Upper lobe of left lung (tissue), 6 donors: ENCODE measurements at places on chromosomes 7 and 10. TPM values are rescaled to one million over a fixed set of nuclear protein-coding genes. Genes with fewer than 3 reads are reported as not detected.

- H3K27ac ChIP-seq = no peak overlapping the region
- H3K4me3 ChIP-seq = no peak overlapping the region
- DNase-seq = no peak
- H3K36me3 ChIP-seq = no peaks in the 10 kb centered on the region
These were observed 293.1 kb upstream of the CACNA2D1 start for GRCh38 chr7:82736633-82737032.

TAS2R16 gene
- not detected for total RNA-seq

DNA sequence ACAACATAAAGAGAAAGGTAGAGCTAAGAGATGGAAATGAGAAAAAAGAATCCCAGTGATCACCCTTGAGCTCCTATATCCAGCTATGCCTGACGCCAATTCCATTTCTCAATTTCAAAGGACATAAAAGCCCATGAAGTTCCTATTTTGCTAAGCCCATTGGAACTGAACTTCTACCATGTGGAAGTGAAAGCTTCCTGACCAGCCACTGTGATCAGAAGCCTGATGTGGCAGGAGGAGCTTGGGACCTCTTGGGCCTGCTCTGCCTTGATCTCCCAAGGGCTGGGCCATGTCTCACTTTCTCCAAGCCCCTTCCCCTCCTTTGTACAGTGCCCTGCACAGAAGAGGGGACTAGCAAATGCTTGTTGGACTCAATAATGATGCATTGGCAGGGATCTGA is 52.7 kb downstream of the PRLHR start:
- H3K36me3 ChIP-seq = no peaks in the 10 kb centered on the region
- no peak overlapping the region for H3K27ac ChIP-seq
- no peak overlapping the region for H3K4me3 ChIP-seq
- no peak for DNase-seq
- no peaks in the 10 kb centered on the region for H3K4me1 ChIP-seq

GPRIN2 gene
- total RNA-seq = 80.9 TPM

DNA sequence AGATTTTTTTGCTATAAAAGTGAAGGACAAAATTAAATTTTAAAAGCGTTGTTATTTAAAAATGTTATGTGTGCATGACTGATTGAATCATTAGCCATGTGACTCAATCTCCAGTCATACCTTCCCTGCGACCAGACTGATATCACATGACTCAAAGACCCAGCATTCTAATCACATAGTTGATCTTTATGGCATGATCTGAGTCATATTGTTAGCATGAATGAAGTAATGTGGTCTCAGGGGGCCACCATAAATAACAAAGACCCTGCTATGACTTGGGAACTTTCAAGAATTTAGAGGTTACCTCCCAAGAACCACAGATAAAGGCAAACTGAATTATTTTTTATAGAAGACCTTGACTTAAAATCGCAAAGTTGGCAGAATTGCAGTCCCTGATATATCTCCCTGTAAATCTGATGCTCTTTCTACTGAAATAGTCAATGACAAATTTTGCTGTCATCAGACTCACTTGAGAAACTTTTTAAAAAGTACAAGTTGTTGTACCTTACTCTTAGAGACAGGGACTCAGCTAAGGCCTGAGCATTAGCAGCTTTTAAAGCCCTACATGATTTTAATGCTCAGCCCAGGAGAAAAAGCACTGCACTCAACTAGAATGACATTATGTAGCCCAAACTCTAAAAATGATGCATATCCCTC is 717.3 kb downstream of the XPNPEP1 start:
- H3K27me3 ChIP-seq = no peaks in the 10 kb centered on the region
- no peaks in the 10 kb centered on the region for H3K36me3 ChIP-seq
- no peak overlapping the region for H3K27ac ChIP-seq
- DNase-seq = no peak
- H3K4me1 ChIP-seq = no peaks in the 10 kb centered on the region

- peak; percentile 50 for DNase-seq
- no peaks in the 10 kb centered on the region for H3K4me1 ChIP-seq
These were observed 30.7 kb upstream of the APBB1IP start for GRCh38 chr10:26407406-26407969.

ZEB1 gene
- 17.8 TPM for total RNA-seq

- H3K27me3 ChIP-seq = no peaks in the 10 kb centered on the region
- H3K4me3 ChIP-seq = no peak overlapping the region
- no peaks in the 10 kb centered on the region for H3K4me1 ChIP-seq
- no peaks in the 10 kb centered on the region for H3K36me3 ChIP-seq
- H3K27ac ChIP-seq = no peak overlapping the region
These were observed 22.8 kb downstream of the AKR1C3 start for GRCh38 chr10:5117026-5117425.

DNA sequence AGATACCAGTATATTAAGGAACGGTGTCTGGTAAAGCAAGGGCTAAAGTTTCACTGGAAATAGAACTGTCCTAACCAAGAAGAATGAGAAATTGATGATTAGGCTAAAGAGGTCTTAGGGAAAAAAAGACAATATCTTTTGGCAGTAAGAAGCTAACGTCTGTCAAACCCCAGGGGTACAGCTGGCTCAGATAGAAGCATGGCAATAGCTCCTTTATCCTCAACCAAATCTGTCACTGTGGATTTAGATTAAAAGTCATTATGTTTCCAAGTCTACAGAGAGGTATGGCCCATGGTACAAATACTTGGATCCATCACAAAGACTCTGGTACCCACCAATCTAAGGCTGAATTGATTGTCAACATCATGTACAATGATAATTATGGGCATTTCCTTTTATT is 8.6 kb upstream of the SLC16A9 start:
- no peaks in the 10 kb centered on the region for H3K36me3 ChIP-seq
- H3K4me1 ChIP-seq = no peaks in the 10 kb centered on the region
- no peak overlapping the region for H3K27ac ChIP-seq
- DNase-seq = no peak
- H3K4me3 ChIP-seq = no peak overlapping the region

ZNF775 gene
- 4.6 TPM for total RNA-seq

GRCh38 chr7:151377406-151377805 is 32.4 kb downstream of the WDR86 start:
- DNase-seq = no peak
- peaks cover 47% of the 10 kb centered on the region for H3K36me3 ChIP-seq
- H3K4me3 ChIP-seq = no peak overlapping the region
- H3K27ac ChIP-seq = no peak overlapping the region
- H3K27me3 ChIP-seq = peaks cover 14% of the 10 kb centered on the region
- peaks cover 14% of the 10 kb centered on the region for H3K4me1 ChIP-seq

DNA sequence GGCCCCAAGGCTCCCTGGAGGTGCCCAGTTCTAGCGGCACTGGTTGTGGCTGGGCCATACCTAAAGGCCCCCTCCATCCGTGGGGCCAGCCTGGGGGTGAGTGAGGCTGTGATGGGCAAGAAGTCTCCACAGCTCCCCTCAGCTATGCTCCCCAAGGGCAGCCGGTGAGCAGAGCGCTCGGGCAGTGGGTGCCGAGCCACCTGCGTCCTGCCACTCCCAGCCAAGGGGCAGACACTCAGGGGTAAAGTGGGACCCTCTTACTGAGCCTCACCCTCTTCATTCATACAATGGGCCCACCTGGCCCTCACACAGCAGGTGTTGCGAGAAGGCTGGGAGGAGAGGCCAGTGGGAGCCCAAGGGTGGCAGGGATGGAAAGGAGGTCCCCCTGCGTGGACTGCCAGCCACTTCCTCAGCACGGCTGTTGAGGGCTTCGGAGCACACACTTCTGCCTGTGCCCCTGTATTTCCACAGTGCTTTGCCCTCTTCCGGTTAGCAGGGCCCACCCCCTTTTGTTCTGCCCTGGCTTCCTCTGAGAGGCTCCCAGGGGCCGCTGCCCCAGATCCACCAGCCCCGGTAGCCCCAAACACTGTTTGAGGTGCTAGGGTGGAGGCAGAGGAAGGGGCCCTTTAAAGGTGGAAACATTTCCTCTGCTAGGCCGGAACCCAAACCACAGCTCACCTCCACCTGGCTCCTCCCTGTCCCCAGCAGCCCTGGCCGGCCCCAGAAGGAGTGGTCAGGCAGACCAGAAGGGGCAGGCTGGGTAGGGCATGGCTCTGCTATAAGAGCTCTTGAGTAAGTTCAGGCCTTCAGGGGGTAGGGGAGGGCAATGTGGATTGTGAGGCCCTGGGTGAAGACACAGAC is 16.4 kb upstream of the C10orf105 start:
- H3K4me1 ChIP-seq = peaks cover 53% of the 10 kb centered on the region
- no peak overlapping the region for H3K4me3 ChIP-seq
- no peaks in the 10 kb centered on the region for H3K27me3 ChIP-seq
- no peak for DNase-seq

DNA sequence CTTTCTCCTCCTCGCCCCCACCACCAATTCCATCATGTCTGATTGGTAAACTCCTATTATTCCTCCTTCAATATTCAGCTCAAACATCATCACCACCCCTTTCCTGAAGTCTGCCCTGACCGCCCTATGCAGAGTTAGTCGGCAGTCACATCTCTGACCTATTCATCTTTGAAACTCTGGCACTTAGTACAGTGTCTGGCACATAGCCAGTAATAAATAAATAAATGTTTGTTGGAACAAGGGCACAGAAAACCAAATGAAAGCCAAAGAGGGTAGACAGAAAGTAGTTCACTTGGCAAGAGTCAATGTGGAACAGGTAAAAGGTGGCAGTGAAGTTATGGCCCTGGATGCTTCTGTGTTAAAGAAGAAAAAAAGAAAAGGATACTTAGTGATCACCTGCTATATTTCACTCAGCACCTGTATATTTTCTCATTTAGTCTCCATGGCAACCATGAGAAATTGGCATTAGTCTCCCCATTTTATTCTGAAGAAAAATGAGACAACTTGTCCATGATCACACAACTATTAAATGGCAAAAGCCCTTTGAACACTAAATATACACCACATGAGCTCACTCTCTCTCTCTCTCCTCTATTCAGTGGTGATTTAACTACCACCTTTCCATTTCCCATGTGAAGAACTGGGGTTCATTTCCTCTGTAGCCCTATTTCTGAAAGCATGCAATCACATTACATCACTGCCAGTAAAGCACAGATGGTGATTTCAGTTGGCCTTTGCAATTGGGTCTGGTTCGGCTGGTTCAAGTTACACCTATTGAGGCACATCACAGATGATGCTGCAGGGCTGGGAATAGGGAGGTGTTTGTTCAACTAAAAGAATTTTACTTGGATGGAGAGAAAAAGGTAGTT is 25.3 kb downstream of the CHCHD3 start:
- no peaks in the 10 kb centered on the region for H3K36me3 ChIP-seq
- H3K27ac ChIP-seq = no peak overlapping the region
- no peaks in the 10 kb centered on the region for H3K27me3 ChIP-seq
- H3K4me1 ChIP-seq = peaks cover 4% of the 10 kb centered on the region

MDH2 gene
- total RNA-seq = 125 TPM

ACTL6B gene
- total RNA-seq = not detected

PSPH gene
- 6.8 TPM for total RNA-seq

GRCh38 chr7:30411173-30411572 is 67.4 kb downstream of the NOD1 start:
- H3K27ac ChIP-seq = no peak overlapping the region
- DNase-seq = no peak
- H3K27me3 ChIP-seq = no peaks in the 10 kb centered on the region
- no peaks in the 10 kb centered on the region for H3K4me1 ChIP-seq

- H3K4me1 ChIP-seq = no peaks in the 10 kb centered on the region
- no peak overlapping the region for H3K27ac ChIP-seq
- DNase-seq = no peak
- no peak overlapping the region for H3K4me3 ChIP-seq
- H3K27me3 ChIP-seq = no peaks in the 10 kb centered on the region
These were observed 57.2 kb downstream of the ADAM12 start for GRCh38 chr10:126331101-126331500.

DNA sequence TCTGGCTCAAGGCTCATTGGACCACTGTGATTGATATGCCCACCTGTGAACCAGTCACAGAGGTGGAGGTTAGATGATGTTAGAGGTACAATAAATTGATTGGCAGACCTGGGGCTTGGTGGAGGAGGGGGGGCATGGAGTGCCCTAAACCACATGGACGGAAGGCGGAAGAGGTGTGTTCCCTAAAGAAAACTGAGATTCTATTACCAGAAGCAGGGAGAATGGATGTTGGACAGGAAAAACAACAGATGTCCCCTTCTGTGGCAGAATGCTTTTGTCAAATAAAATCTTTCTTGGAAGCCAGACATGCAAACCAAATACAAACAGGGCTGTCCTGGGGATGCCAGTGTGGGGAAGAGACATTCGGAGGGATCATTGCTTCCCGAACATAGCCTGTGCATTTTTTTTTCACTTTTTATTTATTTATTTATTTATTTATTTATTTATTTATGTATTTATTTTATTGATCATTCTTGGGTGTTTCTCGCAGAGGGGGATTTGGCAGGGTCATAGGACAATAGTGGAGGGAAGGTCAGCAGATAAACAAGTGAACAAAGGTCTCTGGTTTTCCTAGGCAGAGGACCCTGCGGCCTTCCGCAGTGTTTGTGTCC is 433.9 kb downstream of the RPS24 start:
- H3K27ac ChIP-seq = no peak overlapping the region
- H3K36me3 ChIP-seq = no peaks in the 10 kb centered on the region

GRCh38 chr10:8898745-8899330 is 844.4 kb downstream of the GATA3 start:
- H3K4me1 ChIP-seq = no peaks in the 10 kb centered on the region
- H3K27ac ChIP-seq = no peak overlapping the region
- no peaks in the 10 kb centered on the region for H3K36me3 ChIP-seq

- no peaks in the 10 kb centered on the region for H3K36me3 ChIP-seq
- DNase-seq = no peak
- no peak overlapping the region for H3K4me3 ChIP-seq
- H3K4me1 ChIP-seq = peaks cover 42% of the 10 kb centered on the region
These were observed 18.5 kb upstream of the SERPINE1 start for GRCh38 chr7:101108330-101108857.

SPDYE8 gene
- total RNA-seq = not detected

- no peak overlapping the region for H3K27ac ChIP-seq
- peaks cover 97% of the 10 kb centered on the region for H3K27me3 ChIP-seq
- H3K36me3 ChIP-seq = no peaks in the 10 kb centered on the region
- DNase-seq = peak; percentile 69
- peaks cover 37% of the 10 kb centered on the region for H3K4me1 ChIP-seq
- H3K4me3 ChIP-seq = no peak overlapping the region
These were observed 293.2 kb upstream of the NFE2L3 start for GRCh38 chr7:25858525-25859411.
